ENCODE measurements at places on chromosomes 3 and 15.

- DNase-seq: no peak
Observed at GRCh38 chr15:82739086-82739485, 29.4 kb upstream of the AP3B2 start.

- DNase-seq: no peak
Observed at GRCh38 chr3:158420654-158421396, 150.2 kb upstream of the MLF1 start.

DNA sequence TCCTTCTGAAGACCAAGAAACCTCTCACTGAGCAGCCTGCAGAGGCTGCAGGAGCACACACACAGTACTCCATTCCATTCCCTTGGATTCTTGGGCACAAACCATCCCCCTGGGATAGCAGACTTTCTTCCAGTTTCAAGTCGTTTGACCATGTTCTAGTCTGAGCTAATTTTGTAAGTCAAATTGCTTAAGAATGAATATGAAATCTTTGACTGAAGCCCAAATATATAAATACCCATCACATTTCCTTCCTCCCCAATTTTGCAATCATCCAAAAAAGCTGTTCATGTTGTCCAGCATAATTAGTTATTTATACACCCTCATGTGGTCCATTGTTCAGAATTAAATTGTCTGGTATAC lies 231.2 kb upstream of the TPRG1 start:
- DNase-seq: no peak

GRCh38 chr3:185767002-185767688 lies 57.7 kb downstream of the IGF2BP2 start:
- DNase-seq: no peak

DNA sequence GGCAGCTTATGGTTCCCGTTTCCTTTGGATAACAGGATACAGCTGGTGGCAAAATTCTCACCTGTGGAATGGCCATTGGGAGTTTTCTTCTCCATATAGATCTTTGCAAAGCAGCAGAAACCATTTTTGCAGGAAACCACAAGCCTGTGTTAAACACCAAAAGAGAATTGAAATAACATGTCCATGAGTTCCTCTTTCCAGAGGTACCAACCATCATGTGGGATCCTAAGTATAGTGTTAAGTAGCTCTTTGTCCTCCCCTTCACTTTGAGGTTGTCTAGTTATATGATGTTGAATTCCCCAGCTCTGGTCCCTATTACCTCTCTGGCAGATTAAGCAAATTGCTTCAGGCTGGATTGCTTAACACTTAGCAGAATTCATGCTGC lies 94.9 kb downstream of the AKAP13 start:
- no peak for DNase-seq

DNA sequence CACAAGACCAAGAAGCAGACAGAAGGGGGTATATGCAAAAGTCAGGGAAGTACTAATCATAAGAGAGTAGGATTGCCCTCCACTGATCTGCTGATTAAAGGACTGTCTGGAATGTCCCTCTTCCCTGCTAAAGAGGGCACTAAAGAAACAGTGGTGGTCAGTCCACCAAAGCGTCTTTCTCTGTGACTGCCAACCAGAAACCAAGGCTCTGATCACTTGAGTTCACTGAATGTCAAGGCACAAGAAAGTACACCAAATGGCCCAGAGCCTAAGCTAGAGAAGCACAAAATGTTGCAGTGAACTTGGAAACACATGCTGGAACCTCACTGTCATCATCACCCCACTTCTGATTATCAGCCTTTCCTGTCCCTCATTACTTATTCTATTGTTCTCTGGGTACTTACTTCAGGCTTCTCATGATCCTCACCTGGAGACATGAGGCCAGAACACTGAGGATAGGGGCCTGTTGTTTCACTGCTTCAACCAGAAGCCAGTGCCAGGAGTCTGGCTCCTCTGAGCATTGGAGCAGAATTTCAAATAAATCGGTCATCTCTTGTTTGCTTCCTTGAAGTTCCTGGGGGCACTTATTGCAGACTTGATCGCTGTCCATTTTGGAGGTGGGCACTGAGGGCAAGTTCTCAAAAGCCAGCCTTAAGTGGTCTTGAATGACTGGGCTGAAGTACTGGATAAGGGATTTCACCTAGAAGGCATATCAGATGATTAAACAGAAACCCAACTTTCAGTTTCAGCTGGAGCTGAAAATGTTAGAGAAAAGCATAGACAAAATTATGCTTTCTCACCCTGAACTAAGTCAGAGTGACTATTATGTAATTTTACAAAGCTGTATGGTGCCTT lies 58.9 kb downstream of the EIF3J start:
- no peak for DNase-seq

- no peak for DNase-seq
Observed at GRCh38 chr3:39022286-39022630, 29.5 kb downstream of the SCN11A start.

DNA sequence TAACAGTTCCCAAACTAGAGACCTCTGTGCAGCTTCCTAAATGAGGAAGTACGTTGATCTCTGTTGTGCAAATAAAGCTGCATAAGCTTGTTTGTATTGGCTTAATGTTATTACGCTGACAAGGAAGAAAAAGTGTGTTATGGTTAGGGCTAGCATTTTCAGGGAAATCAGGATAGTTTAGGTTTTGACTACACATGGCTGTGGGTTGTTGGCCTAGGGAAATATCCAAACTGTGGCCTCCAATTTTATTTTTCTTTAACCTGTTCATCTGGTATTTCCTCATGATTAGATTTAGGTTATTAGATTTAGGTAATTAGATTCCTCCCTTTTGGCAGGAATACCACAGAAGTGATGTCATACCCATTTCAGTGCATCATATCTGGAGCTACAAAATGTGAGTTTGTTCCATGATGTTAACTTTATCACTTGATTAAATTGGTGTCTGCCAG lies 8.7 kb upstream of the MCCC1 start:
- DNase-seq: no peak

- DNase-seq: peak; percentile 76
Observed at GRCh38 chr15:90665288-90666134, 51.6 kb upstream of the BLM start.

- DNase-seq: no peak
Observed at GRCh38 chr15:25743548-25744275, 119.4 kb downstream of the ATP10A start.

GRCh38 chr3:49026536-49026935 lies 2.7 kb downstream of the IMPDH2 start:
- no peak for DNase-seq

GRCh38 chr15:96767703-96768434 lies 437.4 kb downstream of the NR2F2 start:
- peak; percentile 41 for DNase-seq

DNA sequence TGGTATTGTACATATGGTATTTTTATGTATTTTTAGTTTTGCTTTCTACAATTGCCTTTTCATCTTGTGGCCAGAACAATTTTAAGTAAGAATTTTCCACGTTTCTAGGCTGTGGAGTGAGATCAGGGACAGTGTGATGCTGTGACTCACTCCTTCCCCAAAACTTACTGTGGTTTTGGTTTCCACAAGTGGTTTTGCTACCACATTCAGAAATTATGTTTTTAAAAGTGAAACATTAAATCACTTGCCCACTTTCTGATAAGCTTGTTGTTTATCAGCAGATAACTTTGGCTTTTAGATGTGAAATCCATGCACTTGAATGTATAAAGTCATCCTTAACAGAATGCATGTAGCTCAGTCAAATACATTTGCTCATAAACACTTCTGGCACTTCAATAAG lies 192.2 kb upstream of the THRB start:
- DNase-seq: no peak

DNA sequence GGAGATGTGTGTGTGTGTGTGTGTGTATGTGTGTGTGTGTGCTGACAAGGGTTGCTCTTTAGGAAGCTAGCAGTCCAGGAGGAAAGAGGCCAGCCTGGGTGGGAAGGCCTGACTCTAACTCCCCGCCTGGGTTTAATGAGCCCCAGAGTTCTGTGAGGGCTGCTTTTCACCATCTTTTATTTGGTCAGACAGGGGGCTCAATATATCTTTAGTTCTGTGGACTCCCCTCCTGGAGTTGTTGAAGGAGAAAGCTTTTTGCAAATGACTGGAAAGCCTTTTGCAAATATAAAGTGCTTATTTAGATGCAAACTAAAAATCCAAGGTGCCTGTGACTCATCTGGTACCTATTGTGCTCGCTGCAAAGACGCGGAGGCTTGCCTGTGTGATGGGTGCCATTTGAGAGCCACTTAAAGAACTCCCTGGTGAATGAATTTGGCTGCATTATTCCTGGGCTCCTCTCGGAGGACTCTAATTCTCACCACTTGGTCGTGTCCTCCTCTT lies 24.5 kb downstream of the DRD3 start:
- no peak for DNase-seq

GRCh38 chr15:58334803-58335202 lies 97.0 kb upstream of the LIPC start:
- DNase-seq: no peak

DNA sequence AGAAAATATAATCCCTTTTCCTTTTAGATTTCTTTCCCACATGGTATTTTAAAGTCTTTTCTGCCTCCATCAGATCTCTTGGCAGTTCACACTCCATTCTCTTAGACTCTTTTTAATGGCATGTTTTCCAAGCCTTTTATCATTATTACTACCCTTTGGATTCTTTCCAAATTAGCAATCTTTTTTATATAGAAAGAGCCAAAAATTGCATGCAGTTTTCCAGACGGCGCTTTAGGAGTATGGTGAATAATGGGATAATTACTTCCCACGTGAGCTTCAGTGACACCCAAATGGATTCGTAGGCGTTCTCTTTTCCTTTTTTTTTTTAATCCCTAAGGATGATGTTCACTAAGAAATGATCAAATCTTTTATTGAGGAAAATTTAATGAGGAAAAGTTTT lies 354.8 kb upstream of the DNAJC19 start:
- no peak for DNase-seq

GRCh38 chr15:89576417-89576773 lies 1.1 kb downstream of the TICRR start:
- no peak for DNase-seq

GRCh38 chr3:143895805-143896204 lies 47.5 kb upstream of the SLC9A9 start:
- peak; percentile 19 for DNase-seq

DNA sequence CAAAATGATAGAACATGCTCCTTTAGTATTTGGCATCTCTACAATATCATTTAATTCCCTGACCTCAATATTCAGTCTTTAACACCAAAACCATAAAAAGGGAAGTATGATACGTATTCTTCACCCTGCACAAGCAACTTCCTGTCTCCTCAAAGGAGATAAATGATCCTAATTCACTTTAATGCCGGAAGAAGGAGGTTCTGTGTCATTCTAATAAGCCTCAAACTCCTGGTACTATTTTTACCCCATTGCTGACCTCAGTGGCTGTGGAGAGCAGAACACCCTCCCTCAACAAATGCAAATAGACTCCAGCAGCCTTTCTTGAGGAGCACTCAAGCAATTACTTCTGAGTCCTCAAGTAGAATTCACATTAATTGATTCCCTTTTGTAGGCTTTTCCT lies 173.3 kb downstream of the TMEM108 start:
- DNase-seq: no peak
